ENCODE measurements at places on chromosomes 16 and 17.

- peak; percentile 37 for DNase-seq
Measured at GRCh38 chr16:56013962-56014552, 138.9 kb upstream of the CES5A start.

DNA sequence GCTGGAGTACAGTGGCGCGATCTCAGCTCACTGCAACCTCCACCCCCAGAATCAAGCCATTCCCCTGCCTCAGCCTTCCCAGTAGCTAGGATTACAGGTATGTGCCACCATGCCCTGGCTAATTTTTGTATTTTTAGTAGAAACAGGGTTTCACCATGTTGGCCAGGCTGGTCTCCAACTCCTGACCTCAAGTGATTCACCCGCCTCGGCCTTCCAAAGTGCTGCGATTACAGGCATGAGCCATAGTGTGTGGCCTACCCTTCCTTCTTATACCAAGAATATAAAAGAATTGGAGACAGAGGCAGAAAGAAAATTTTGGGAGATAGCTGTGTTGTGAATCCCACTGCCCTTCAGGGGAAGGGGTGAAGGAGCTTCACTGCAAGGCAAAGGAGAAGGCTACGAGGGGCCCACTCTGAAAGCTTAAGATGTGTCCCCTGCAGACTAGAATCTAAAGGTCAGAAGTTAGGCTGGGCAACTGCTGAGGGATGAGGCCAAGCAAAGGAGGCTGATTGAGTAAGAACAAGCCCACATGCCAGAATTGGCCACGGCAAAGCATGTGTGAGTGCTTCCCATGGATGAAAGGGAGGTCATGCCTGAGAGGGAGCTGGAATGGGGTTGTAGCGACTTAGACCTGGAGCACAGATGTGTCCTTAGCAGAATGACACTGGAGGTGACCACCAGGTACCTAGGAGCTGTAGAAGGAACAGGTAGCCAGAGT, 8.4 kb upstream of the CRYBA1 start:
- DNase-seq = no peak

GRCh38 chr16:80663078-80663477, 122.3 kb downstream of the DYNLRB2 start:
- no peak for DNase-seq

- DNase-seq = no peak
Measured at GRCh38 chr17:36629970-36630502, 28.7 kb downstream of the MRM1 start.

- no peak for DNase-seq
Measured at GRCh38 chr16:50771366-50771765, 29.5 kb downstream of the CYLD start.
